ENCODE measurements at places on chromosomes 7 and 10.

DNA sequence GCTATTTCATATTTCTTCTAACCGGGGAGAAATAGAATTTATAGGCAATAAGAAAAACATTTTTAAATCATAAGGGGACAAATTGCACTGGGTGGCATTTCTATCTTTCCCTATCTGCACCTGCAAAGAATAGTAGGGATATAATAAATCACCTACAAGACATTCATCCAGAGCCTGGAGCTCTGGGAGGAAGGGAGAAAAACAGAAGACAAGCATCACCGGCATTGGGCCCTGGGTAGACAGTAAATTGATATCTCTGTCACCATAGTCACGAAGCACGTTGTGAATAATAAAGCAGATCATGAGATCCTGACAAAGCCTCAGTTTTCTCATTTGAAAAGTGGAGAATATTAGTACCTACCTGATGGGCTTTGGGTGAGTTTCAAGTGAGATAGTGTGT is 685.6 kb downstream of the XPNPEP1 start:
- no peak for DNase-seq

GRCh38 chr10:89738551-89739209 is 37.3 kb downstream of the KIF20B start:
- DNase-seq: no peak

- DNase-seq: no peak
These were observed 510.1 kb downstream of the ARL4A start for GRCh38 chr7:13197501-13197900.

GRCh38 chr7:132141109-132141508 is 435.2 kb downstream of the PLXNA4 start:
- DNase-seq: no peak

DNA sequence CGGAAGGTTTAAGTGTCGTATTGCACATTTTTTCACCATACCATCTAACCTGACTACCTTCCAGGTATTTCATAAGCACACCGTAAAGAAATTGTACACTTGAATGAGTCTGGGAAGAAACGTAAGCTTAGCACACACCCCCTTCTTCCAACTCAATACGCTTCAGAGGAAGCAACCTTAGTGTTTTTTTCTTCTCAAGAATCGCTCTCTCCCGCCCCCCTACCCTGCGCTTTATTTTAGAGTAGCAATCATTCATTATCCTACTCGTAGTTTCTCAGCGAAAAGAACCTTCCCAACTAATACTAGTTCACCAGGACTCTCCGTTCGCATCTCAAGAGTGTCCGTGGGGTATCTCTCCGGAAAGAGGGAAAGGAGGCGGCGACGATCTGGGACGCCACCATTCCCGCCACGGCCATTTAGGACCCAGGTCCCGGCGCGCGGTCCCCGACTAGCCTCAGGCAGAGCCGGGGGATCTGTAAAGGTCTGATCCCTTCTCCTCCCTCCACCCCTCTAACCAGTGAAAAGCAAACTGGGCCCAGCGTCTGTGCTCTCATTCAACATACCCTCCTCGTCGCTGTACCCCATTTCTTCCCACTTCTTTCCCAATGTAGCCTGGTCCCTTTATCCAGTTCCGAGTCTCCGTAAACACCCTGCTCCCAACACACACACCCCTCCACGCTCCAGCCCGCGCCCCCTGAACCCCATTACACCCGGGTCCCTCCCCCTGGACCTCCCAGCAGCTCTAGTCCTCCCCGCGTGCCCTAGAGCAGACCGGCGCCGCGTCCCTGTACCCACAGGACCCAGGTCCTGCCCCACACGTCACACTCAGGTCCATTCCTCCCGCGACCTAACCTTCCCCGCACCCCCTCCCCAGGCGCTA is 16.0 kb downstream of the MYOZ1 start:
- no peak for DNase-seq

GRCh38 chr10:114359041-114359952 is 45.0 kb downstream of the AFAP1L2 start:
- no peak for DNase-seq

DNA sequence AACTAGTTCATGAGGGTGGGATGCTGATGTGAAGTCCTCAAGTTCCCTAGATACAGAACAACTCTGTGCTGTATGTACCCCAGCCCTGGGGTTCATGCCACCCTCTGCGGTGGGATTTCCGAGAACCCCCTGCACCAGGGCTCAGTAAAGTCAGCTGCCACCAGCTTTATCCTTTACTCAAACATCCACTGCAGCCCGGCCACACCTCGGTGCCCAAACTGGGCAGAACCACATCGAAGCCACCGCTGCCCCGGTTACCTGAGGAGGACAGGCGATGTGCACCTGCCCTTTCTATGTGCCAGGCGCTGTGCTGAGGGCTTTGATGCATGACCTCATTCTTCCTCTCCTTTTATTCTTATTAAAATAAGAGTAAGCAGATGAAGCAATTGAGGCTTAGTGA is 9.9 kb upstream of the CALML5 start:
- no peak for DNase-seq

DNA sequence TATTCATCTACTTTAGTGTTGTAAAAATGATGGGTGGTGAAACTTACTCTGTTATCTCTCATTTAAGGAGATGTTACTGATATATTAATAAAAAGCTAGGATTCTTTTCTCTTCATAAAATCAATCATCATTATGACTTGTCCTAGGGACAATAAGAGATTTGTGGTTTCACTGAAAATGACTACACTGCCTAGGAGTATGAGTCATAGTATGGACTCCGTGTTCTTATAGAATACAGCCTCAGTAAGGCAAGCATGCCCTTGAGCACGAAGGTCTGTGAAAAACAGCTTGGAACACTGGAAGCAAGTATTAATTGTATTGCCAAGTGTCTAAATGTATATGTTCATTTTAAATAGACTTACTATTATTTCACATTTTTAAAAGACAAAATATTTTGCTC is 749.2 kb upstream of the PCDH15 start:
- DNase-seq: no peak

DNA sequence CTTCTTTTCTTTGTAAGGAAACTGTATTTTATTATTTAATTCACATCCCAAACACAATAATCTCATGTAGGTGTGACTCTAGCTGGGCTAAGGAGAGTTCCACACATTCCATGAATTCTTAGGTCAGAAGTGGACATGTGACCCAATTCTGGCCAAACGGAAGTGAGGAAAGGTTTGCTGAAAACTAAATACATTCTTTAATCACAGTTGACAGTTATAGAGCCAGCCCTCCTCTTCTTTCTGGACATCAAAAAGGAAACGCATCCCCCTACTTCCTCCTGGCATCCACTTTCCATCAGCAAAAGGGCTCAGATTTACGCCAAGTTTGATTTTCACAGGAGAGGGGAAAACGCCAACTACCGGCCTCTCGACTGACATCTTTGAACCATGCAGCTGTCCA is 774.4 kb upstream of the POM121L12 start:
- DNase-seq: no peak

DNA sequence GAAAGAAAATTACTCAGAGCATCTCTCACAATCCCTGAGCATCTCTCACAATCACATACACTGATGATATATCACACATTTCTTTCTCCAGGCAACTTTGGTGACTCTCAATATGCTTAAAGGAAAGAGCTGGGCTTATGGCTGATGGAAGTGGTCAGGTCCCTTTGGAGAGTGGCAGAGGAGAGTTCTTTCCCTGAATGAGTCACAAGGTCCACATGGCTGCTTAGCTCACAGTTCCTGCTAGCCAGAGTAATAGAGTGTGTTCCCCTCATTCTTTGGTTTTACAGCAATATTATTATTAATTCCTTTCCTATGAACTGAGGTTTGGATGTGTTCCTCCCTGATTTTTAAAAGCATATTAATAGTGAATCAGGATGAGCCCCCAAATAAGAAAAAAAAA is 287.4 kb downstream of the C7orf25 start:
- DNase-seq: no peak

- no peak for DNase-seq
These were observed 101.9 kb upstream of the HABP2 start for GRCh38 chr10:113450906-113451305.

- DNase-seq: no peak
These were observed 440.8 kb downstream of the HTR7 start for GRCh38 chr10:90417029-90417428.

- DNase-seq: no peak
These were observed 500.1 kb upstream of the ZMIZ1 start for GRCh38 chr10:78568620-78569019.

DNA sequence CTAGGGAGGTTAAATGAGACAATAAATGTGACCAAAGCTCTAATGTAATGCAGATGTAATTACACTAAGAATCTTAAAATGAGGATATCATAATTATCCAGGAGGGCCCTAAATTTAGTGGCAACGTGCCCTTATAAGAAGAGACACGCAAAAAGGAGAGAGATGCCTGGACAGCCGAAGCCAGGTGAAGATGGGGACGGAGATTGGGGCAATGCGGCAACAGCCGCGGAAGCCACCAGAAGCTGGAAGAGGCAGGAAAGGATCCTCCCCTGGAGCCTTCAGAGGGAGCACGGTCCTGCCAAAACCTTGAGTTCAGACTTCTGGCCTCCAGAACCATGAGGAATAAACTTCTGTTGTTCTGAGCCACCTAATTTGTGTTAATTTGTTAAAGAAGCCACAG is 25.3 kb upstream of the C10orf71 start:
- DNase-seq: no peak

DNA sequence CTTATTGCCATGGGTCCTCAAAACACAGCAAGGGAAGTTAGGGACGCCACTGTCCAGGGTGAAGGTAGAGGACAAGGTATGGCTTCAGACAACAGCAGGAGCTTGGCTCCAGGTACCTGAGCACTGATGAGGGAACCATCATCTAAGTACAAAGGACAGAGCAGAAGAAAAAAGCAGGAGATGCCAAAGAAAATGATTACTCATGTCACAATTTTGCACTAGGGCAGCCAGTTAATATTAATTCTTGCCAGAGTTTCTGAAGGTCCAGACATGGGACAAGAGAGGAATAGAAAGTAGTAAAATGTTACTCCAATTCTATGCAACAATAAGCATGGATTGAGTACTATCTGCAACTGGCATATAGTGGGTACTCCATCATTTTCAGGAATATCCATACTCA is 14.1 kb downstream of the PTN start:
- no peak for DNase-seq

GRCh38 chr10:30534465-30535144 is 94.9 kb downstream of the LYZL2 start:
- DNase-seq: peak; percentile 59

- DNase-seq: no peak
These were observed 129.2 kb downstream of the BBS9 start for GRCh38 chr7:33258491-33258951.

DNA sequence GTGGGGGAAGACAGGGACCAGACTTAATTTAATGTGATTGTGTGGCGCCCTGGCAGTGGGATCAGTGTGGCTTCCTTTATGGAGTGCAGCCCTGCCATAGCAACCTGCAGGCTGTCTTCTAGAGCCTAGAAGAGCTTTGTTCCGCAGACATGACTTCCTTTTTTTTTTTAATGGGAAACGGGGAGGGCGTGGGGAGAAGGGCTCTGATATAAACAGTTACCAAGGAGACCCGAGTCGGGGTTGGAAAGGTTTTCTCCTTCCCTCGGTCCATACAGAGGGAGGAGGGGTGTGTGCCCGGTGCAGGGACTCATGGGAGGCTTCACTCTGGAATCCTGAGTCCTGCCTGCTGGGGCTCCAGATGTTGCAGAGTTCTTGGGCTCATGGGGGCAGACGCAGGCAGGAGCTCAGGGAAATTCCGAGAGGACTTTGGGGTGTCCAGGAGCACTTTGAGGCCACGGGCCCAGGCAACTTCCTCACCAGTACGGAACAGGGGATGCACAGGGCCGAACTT is 26.9 kb downstream of the TMEM120A start:
- no peak for DNase-seq

GRCh38 chr7:50281680-50282445 is 22.7 kb upstream of the IKZF1 start:
- no peak for DNase-seq

GRCh38 chr7:95238252-95238943 is 85.9 kb downstream of the PON1 start:
- no peak for DNase-seq

GRCh38 chr7:46282155-46282554 is 361.1 kb upstream of the IGFBP3 start:
- DNase-seq: no peak
